ENCODE measurements at places on chromosomes 4 and X. TPM values are rescaled to one million over a fixed set of nuclear protein-coding genes. Genes with fewer than 3 reads are reported as not detected.

EMCN gene
- total RNA-seq: not detected

GRCh38 chrX:19487520-19488200 is 27.6 kb downstream of the MAP3K15 start:
- no peak for DNase-seq

DNA sequence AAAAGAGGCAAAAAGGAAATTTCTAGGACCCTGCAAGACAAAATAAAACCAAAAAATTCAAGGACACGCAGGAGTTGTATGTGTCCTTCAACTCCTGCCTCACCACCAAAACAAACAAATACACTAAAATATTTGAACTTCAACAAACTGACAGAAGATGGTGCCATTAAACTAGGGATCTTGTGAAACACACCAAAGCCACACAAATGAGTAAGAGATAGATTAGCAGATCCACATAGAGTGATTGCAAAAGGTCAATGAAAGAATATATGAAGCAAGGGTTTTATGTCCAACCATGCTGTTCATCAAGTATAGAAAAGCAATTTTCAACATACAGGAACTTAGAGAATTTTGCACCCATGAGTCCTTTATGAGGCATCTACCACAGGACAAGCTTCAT is 40.1 kb upstream of the SCML1 start:
- DNase-seq: no peak

DNA sequence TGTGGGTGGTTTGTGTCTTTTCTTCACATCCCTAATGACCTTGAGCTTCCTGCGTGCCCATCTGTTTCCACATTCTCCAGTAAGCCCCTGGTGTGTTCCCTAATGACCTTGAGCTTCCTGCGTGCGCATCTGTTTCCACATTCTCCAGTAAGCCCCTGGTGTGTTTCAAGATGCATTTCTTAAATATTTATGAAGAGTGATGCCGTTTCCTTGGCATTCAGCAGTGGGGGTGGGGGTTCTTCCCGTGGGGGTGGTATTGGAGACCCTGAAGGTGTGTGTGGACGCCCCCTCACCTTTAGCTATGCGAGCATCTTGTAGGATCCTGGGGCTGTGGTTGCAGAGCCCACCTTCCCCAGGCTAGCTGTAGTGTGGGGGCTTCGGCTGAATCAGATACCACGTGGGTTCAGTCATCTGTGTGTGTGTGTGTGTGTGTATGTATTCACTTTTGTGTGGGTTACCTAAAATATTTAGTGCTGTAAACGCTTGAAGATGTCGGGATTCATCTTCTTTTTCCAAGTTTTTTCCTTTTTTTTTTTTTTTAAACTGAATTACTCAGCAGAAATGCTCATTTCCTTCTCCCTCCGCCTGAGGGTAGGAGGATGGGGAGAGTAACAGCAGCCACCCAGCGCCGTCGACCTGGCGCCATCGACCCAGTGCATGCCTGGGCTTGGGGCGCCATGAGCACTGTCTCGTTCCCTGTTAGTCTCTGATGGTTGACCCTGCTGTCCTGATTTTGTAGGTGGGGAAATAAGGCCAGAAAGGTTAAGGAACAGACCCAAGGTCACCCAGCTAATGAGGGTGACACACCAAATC is 9.9 kb downstream of the NSG1 start:
- DNase-seq: no peak

- no peak for DNase-seq
Observed at GRCh38 chr4:165294907-165295306, 32.6 kb upstream of the MSMO1 start.

DNA sequence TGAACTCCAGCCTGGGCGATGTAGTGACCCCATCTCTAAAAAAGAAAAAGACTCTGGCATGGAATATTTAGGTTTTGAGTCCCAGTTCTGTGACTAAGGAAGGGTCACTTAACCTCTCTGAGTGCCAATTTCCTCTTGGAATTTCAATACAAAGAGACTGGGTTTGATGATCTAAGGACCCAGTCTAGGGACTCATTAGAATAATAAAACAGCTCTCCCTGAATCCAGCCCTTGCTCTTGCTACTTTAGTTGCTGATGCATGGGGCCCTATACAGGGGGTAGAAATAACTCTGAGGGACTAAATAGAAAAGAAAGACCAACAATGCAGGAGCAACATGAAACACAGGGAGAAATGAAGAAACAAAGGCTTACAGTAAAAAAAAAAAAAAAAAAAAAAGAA is 12.6 kb downstream of the C4orf54 start:
- DNase-seq: no peak

NDP gene
- not detected for total RNA-seq

DNA sequence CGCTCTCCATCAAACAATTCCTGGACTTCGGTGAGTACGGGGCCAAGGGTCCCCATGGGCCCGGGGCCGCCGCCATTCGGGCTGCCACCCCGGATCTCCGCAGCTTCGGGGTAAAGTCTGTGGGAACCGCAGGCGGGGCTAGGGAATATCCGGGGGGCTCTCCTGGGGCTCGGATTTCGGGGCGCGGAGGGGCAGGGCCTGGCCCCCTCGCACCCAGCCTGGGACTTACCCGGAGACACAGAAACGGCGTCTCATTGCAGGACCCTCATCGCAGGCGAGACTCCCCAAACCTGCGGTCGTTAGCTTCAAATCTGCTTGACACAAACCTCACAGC is 413 bp downstream of the PDK3 start:
- no peak for DNase-seq

DNA sequence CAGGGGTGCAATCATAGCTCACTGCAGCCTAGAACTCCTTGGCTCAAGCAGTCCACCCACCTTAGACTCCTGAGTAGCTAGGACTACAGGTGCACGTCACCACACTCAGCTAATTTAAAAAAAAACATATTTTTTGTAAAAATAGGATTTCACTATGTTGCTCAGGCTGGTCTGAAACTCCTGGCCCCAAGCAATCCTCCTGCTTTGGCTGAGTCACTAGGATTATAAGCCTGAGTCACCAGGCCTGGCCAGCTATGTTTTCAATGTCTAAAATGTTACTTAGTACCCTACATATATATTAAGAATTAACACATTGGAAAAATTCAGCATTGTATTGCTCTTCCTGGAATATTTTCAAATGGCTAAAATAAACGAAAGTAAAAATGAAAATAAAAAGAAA is 37.5 kb downstream of the PNPLA4 start:
- peak; percentile 60 for DNase-seq

DNA sequence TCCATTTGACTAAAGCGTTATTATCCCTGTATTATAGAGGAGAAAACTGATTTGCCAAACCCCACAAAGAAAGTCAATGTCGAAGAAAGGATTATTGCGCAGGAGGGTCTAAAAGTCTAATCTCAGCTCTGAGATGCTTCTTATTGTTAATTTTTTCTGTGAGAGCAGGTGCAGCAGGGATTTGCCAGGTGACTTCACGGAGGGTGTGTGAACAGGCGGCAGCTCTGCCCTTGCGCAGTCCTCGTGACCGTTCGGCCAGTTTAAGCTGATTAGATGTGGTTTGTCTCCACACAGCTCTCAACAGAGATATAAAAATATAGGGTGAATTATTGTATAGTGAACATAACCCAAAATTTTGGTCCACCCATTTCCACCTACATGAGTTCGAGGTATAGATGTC is 28.5 kb downstream of the TENM3 start:
- no peak for DNase-seq

FGG gene
- not detected for total RNA-seq

HELT gene
- not detected for total RNA-seq

DNA sequence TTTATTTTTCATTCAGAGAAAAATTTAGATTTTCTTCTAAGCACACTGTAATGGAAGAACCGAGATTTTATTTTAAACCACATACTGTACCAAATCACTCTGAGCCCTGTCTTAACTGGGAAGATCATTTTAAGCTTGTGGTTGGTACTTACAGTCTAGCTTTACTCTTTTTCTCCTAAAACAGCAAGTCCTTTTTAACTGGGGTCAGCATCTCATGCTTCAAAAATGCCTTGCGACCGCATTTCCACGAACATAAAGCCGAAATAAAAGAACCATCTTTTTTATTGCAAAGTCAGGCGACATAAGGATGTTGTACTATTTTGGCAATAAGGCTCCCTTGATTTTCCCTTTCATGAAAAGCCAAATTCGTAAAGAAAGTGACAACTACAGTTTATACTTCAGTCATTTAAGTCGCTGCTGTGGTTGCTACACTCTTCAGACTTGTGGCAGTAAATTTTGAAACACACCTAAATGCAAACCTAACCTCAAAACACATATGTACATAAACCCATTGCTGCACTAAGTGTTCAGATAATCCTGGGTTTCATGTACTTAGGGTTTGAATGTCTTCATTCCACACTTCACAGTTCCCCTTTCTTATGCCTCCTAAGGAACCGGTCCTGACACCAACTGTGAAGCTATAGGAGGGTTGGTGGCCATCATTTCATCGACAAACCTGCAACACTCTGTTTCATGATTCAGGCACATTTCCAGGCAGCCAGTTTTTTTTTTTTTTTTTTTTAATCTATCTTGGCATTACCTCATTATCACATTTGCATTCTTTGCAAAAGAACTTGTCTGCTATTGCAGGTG is 3.0 kb downstream of the STOX2 start:
- DNase-seq: no peak
